ENCODE measurements at places on chromosomes 2 and 18.

GRCh38 chr2:229586012-229586411 is 128.3 kb downstream of the DNER start:
- DNase-seq: no peak

DNA sequence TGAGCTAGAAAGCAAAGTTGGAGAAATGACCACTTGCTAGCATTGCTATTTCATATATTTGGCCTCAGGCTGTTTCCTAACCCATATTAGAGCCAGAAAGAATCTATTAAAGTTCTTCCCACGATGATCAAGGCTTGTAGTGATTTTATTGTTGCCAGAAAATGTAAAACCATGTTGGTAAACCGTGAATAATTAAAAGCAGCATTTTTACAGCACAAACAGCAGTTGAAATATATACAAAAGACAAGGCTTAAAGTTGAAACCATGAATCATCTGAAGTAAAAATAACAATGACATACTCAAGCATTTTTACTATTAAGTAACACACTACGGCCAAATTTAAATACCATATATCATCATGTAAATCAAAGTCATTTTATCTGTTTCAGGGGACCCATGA is 27.7 kb upstream of the DSC3 start:
- no peak for DNase-seq

DNA sequence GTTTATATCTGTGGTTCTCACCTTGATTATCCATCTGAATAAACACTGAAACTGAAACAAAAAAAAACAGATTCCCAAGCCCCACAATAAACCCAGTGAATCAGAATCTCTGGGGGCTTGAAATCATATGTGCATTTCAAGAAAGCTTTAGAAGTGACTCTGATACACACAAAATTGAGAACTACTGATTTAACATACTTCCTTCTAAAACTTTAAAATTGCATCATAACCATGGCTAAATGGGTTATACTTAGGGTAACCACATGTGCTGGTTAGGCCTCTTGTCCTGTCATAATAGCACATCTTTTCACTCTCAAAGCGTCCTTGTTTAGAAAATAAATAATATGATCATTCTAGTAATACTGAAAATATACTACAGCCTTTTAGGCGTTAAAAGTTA is 100.9 kb downstream of the ATAD2B start:
- DNase-seq: no peak

- DNase-seq: no peak
These were observed 3.0 kb upstream of the INPP1 start for GRCh38 chr2:190340369-190340768.

Data from AG20443 (cell line).